GOT3 (cell line): ENCODE measurements at places on chromosomes 13 and 19.

DNA sequence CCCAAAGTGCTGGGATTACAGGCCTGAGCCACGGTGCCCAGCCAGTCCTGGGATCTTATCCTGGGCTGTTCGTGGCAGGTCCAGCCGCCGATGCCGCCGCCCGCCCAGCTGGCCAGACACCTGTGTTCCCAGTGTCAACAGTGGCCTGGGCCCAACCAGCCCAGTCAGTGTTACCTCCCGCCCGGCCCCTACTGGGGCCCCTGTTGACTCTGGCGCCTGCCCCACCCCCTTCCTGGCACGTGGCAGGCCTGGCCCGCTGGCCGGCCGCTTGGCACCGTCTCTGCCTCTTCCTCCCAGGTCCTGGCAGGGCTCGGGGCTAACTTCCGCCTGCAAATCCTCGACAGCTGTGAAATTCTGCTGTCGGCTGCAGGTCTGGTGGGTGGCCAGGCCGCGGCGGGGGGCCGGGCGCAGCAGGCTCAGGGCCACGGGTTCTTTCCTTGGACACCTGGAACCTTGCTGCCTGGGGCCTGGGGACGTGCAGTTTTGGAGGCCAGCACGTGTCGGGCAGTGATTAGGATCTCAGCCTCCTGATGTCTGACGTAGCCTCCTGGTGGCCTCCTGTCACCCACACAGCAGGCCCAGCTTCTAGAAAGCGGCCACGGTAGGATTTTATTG is 9.1 kb downstream of the ARID3A start:
- DNase-seq: no peak

GRCh38 chr19:4984438-4984990 is 15.6 kb downstream of the KDM4B start:
- DNase-seq: no peak

DNA sequence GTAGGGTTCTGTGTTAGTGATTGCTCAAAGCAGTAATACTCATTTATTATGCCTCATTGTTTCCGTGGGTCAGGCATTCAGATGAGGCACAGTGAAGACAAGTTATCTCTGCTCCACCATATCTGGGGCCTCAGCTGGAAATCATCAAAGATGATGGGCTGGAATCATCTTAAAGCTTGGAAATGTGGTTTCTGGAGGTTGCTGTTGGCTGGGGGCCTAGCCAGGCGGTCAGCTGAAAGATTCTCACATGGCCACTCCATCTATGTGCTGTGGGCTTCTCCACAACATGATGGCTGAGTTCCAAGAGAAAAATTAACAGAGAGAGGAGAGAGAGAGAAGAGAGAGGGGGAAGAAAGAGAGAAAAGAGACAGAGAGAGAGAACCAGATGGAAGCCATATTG is 75.5 kb downstream of the OLFM4 start:
- DNase-seq: no peak

DNA sequence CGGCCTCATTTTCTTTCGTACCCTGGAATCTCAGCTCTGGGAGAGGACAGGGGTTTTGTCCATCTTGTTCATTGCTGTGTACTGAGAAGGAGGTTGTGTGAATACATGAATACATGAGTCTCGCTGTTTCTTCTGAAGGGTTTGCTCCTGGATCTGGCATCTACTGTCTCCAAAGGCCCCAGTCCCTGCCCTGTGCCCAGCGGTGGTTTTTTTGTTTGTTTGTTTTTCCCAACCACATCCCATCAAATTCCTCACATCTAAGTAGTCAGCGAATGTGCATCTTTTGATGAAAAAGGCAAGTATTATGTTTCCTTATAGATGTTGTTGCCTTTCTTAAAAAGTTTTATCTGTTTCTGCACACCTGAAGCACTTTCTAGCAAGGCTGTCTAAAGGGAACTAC is 12.5 kb downstream of the DCAF15 start:
- DNase-seq: no peak

DNA sequence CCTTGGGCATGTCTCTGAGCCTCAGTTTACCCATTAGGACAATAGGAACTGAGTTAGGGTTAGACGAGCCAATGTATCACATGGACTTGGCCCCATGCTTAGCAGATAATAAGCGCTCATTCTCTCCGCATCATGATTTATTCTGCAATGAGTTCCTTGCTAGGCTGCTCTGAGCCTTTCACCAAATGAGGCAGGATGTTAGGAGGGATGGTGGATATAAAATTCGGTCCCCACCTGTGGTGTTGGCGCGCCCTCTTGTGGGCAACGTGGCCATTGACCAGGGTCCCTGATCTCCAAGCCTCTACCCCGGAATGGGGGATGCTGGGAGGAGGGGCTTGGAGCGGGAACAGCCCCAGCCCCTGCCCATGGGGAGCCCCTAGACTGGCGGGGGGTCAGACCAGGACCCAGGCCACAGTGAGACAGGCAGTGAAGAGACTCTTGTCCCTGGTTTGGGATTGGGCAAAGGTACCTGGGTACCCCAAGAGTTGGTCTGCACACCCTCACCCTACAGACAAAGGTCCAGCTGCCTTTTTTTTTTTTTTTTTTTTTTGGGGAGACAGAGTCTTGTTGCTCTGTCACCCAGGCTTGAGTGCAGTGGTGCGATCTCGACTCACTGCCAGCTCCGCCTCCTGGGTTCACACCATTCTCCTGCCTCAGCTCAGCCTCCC is 43.9 kb downstream of the CERS4 start:
- DNase-seq: peak; percentile 19

DNA sequence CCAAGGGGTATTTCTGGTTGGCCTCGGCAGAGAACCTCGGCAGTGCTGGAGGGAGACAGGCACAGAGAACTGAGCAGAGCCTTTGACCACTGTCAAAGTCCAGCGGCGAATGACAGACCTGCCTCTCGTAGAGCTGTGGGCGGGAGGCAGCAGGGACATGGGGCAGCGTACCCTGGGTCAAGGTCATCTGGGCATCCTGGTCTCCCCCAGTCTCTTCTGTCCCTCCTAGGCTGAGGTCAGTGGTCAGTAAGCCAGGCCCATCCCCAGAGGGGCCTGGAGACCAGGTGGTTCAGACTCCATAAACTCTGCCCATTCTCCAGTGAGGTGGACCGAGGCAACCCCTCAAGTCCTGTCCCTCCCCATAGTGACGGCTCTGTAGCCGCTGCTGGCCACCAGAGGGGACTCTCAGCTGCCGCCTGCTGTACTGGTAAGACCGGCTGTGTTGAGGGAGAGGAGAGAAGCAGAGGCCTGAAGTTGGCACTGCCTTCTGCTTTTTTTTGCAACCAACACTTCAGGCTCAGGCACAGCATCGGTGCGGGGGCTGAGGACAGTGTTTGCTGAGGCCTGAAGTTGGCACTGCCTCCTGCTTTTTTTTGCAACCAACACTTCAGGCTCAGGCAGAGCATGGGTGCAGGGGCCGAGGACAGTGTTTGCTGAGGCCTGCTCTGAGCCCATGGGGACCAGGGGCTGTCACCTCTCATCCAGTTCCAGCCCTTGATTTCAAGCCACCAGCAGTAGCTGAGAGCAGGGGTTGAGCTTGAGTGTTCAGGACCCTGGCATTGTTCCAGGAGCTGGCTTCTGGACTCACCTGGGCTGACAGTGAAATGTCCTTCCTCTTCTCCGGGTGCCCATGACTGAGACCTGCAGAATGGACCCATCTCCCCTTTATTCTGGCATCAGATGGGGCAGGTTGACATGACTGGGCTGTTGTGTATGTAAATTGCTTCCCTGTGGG is at the start of gene PGLYRP2:
Gene PGLYRP2, minus strand, starts transcription at position 111 of the 955 bp plus-strand sequence. CDS start 130 bp downstream, outside the sequence.
- DNase-seq: no peak

GRCh38 chr19:3184847-3185460 is 776 bp upstream of the NCLN start:
- DNase-seq: no peak
